ENCODE measurements at places on chromosomes 7 and 10.
A peak's percentile ranks its signal among the peaks of the same experiment; 100 is the strongest.

- DNase-seq = no peak
These were observed 45.2 kb upstream of the ZRANB1 start for GRCh38 chr10:124896751-124897150.

GRCh38 chr7:3427957-3428356, 126.9 kb downstream of the SDK1 start:
- no peak for DNase-seq

- DNase-seq = no peak
These were observed 113.6 kb upstream of the AMPH start for GRCh38 chr7:38744746-38745145.

DNA sequence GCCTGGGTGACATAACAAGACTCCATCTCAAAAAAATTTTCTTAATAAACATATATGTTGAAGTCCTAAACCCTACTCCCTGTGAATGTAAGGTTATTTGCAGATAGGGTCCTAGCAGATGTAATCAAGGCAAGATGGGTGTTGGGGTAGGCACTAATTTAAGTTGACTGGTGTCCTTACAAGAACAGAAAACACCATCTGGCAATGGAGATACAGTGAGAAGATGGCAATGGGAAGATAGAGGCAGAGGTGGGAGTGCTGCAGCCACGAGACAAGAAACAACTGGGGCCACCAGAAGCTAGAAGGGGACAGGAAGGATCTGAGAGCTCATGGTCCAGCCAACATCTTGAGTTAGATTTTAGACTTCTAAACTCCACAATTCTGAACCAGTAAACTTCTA, 606.4 kb downstream of the CNTNAP2 start:
- DNase-seq = no peak

DNA sequence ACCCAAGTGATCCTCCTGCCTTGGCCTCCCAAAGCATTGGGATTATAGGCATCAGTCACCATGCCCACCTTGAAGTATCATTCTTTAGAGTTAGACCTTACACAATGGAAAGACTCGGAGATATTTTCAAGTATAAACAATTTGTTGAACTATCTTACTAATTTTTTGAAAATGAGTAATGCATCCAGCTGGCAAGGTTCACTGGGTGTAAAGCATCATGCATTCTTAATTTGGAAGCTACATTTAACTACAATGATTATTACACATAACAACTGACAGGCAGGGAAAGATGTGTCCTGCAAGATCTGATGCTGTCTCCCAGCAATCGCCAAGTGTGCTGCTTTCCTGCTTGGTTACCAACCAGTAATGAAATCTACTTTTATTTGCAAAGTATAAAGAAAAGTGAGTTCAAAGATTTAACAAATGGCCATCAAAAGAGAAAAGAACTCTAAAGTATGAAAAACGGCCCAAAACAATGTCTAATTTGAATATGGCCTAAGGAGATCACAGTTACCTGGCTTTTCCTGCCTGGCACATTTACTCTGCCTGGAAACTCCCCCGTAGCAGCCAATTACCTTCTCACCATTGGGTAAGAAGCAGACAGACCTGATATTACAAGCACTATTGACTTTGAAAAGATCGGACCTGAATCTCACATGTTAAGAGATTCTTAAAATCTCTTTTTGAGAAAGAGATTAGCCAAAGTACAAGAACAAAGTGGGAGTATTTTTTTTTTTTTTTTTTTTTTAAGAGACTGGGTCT, 59.3 kb upstream of the NMT2 start:
- no peak for DNase-seq

- DNase-seq = peak; percentile 20
These were observed 137.3 kb downstream of the SEMA3C start for GRCh38 chr7:80781561-80781979.

Measured in posterior cingulate gyrus (tissue), 11 donors.